Type B pancreatic cell (in vitro differentiated cells): ENCODE measurements at places on chromosomes 13 and 19. TPM values are rescaled to one million over a fixed set of nuclear protein-coding genes. Genes with fewer than 3 reads are reported as not detected.

POU2F2 gene
- 0.57 and 1.7 TPM in 2 replicates for total RNA-seq

- no peak for DNase-seq
Measured at GRCh38 chr19:18120127-18120526, 22.5 kb downstream of the MAST3 start.

GRCh38 chr13:110128546-110128945 lies 178.4 kb downstream of the COL4A1 start:
- no peak for DNase-seq

GRCh38 chr13:32409561-32410421 lies 18.1 kb downstream of the N4BP2L1 start:
- DNase-seq: no peak

DNA sequence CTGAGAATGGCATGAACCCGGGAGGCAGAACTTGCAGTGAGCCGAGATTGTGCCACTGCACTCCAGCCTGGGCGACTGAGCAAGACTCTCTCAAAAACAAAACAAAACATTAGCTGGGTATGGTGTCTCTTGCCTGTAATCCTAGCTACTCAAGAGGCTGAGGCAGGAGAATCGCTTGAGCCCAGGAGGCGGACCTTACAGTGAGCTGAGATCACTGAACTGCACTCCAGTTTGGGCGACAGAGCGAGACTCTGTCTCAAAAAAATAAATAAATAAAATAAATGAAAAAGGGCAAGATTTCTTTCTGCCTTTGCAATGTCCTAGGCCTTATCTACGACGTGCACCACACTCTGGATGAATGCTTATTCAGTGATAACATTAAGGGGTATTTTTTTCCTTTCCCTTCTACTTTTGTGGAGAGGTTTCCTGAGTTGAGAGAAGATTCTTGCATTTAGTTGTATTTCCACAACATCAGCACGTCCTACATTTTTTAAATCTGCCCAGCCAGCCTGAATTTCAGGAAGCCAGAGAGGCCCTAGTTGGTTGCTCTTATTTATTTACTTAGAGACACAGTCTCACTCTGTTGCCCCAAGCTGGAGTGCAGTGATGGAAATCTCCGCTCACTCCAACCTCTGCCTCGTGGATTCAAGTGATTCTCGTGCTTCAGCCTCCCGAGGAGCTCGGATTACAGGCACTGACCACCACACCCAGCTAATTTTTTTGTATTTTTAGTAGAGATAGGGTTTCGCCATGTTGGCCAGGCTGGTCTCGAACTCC lies 26.1 kb upstream of the OR1M1 start:
- DNase-seq: no peak

CGB5 gene
- 6.7 TPM in 1 of 2 replicates, not detected in the other for total RNA-seq

GRCh38 chr19:2129486-2129885 lies 21.9 kb downstream of the AP3D1 start:
- no peak for DNase-seq

- no peak for DNase-seq
Measured at GRCh38 chr13:79560954-79561353, 80.0 kb downstream of the NDFIP2 start.

DNA sequence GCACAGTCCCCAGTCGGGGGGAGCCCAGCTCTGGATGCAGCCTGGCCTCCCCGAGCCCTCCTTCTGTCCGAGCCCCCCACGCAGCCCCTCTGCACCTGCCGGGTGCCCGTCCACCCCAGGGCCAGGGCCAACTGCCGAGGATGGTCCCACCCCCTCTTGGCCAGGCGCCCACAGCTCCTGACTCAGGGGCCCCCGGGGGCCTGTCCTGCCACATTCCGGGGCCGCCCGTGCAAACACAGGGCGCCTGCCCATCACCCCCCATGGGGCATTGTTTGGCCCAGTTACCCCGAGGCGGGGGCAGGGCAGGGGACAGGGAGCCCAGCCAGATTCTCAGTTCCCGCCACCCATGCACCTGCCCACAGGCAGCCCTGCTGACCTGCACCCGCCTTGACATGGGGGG lies 5.3 kb upstream of the TCF3 start:
- DNase-seq: no peak

- no peak for DNase-seq
Measured at GRCh38 chr19:18029617-18030338, 21.8 kb downstream of the ARRDC2 start.

XPO4 gene
- 17.5 and 23.1 TPM in 2 replicates for total RNA-seq

PCDH8 gene
- total RNA-seq: 0.36 and 8.1 TPM in 2 replicates

GRCh38 chr19:5335593-5335992 lies 5.0 kb downstream of the PTPRS start:
- no peak for DNase-seq

NAPSA gene
- 2.3 and 6.0 TPM in 2 replicates for total RNA-seq

KCTD4 gene
- not detected in 2 replicates for total RNA-seq

DNA sequence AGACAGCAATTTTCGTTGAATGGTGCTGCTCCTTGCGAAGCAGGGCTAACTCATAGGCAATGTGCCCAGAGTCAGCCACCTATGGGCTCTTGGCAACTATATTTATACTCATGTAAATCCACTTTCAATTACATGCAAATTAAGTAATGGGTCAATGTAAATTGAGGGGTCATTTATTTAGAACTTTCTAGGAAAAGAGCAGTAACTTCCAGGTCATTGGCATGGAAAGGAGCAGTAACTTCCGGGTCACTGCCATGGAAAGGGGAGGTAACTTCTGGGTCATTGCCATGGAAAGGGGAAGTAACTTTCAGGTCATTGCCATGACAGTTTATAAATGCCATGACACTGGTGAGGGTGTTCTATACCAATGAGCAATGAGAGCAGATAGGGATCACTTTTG lies 11.6 kb downstream of the KLK4 start:
- DNase-seq: no peak

MAP2K7 gene
- total RNA-seq: 38.2 and 42.2 TPM in 2 replicates

PTH2 gene
- total RNA-seq: not detected in 2 replicates

GRCh38 chr19:32896516-32897214 lies 27.1 kb upstream of the SLC7A9 start:
- DNase-seq: no peak

DNA sequence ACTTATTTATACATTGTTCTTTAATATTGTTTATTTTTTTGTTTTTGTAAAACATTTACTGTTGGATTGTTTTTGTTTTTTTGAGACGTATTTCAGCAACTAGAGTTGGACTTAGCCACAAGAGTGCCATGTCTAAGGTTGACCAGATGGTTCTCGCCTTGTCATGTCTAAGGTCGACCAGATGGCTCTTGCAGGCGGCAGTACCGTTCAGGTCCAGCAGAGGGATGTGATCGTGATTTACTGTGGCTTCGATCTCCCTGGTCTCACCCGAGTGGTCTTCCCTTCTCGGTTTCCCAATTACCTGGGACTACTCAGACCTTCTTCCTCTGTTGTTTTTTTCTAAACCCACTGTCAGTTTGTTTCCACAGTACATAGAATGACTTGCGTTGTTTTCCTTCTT lies 1438.6 kb downstream of the UQCRFS1 start:
- no peak for DNase-seq

RUVBL2 gene
- 72.6 and 99.5 TPM in 2 replicates for total RNA-seq

GRCh38 chr19:1513499-1514294 lies 878 bp upstream of the ADAMTSL5 start:
- no peak for DNase-seq

- no peak for DNase-seq
Measured at GRCh38 chr13:73262862-73263627, 204.2 kb downstream of the KLF5 start.

DNA sequence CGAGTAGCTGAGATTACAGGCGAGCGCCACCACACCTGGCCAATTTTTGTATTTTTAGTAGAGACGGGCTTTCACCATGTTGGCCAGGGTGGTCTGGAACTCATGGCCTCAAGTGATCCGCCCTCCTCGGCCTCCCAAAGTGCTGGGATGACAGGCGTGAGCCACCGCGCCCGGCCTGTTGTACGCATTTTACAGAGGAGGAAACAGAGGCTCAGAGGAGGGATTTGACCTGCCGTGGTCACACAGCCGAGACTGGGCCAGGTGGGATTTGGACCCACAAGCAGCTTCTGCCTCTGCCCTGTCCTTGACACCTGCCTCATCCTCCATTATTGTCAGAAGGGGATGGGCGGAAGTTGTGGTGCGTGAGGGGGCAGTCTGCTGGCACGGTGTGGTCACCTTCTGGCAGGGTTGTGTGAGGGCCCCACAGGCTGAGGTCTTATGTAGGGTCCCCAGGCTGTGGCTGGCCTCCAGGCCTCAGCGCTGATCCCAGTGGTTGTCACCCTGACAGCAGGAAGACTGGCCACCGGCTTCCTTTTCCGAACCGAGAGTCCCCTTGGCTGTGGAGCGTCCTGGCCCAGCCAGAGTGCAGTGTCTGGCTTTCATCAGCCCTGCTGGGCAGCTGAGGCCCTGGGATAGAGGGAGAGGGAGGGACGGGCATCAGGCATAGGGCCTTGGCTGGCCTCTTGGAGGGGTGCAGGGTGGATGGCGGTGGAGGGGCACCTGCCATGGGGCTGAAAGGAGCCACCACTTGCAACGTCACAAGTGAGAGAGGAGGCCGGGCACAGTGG lies 20.3 kb downstream of the NFIC start:
- DNase-seq: no peak

- no peak for DNase-seq
Measured at GRCh38 chr19:18271433-18271841, 2.8 kb downstream of the IQCN start.

ZIK1 gene
- total RNA-seq: 11.5 and 17.6 TPM in 2 replicates
